ENCODE measurements at places on chromosomes 4 and X. TPM values are rescaled to one million over a fixed set of nuclear protein-coding genes. Genes with fewer than 3 reads are reported as not detected.
A peak's percentile ranks its signal among the peaks of the same experiment; 100 is the strongest.

SPANXN4 gene
- not detected for total RNA-seq

FRMD7 gene
- total RNA-seq, result not detected

STK32B gene
- 13.1 TPM for total RNA-seq

GRCh38 chrX:39261446-39262147 is 460.3 kb downstream of the MID1IP1 start:
- DNase-seq, result peak; percentile 44

DNA sequence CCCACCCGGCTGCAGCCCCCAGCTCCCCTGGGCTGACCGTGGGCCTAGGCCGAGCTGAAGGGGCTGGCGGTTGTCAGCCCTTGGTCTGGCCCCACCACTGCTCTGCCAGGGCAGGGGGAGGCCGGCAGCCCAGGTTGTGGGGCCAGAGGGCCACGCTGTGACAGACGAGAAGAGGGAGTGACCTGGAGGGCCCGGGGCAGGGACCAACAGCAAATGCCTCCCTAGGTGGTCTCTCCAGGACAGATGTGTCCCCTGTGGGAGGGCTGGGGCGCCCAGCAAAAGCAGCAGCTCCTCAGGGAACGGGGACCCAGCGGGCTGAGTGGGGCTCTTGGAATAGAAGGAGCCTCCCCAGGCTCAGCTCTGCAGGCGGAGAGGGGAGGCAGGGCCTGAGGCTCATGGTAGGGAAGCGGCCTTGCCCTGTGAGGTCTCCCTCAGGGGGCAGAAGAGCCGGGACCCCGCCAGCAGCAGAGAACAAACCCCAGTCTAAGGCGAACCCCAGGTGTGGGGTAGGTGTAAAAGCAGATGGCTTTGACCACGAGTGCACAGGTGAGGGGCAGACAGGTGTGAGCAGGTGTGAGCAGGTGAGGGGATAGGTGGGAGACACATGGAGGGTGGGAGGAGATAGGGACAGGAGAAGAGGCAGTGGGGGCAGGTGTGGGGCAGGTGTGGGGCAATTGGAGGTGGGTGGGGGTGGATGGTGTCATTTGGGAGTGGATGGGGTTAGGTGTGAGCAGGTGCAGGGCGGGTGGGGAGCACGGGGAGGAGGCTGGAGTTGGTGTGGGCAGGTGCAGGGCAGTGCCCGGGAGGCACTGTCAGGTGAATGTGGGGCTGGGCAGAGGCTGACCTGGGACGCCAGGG is 34.1 kb upstream of the SPON2 start:
- no peak for DNase-seq

DNA sequence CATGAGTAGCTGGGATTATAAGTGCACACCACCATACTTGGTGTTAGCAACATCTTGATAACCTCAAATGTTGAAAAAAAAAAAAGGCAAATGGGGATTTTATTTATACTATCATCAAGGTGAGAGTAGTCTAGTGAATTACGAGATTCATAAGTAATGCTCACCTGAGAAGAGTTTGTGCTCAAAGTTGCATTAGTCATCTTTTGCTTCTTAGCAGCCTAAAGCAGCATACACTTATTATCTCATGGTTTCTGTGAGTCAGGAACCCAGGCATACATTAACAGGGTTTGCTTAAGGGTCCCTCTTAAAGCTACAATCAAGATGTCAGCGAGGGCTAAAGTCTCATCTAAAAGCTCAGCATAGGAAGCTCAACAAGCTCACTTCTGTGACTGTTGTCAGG is 8.2 kb upstream of the EXOSC9 start:
- DNase-seq, result no peak

GRCh38 chrX:40266490-40267333 is 169.0 kb upstream of the BCOR start:
- peak; percentile 73 for DNase-seq

DNA sequence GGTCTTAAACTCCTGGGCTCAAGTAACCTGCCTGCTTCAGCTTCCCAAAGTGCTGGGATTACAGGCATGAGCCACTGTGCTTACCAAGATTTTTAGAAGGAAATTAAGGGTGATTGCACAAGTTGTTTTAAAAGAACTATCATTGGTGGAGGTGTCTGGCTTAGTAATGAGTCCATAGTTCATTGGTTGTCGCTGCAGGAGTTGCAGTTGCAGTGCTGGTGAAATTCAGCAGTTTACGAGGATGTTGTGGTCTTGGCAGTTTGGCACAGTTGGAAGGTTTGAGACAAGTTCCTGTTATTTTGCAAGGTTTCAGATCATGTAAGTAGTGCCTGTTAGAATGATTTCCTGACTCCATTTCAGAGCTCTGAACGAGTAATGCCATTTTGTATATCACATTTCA is 48.1 kb downstream of the RAB40AL start:
- no peak for DNase-seq

DNA sequence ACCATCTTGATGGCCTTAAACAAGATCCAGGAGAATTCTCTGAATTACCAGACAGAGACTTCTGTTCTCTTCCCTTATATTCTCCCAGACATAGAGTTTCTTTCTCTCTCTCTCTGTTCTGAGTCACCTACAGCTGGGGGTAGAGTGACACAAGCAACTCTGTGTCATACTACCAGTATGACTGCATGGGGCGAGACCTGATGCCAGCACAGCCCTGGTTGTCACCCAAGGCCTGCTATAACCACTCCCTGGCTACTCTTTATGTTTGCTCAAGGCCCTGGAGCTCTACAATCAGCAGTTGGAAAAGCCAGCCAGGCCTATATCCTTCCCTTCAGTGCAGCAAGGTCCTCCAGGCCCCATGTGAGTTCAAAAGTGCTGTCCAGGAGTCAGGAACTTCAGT is 114.2 kb upstream of the TENT5D start:
- DNase-seq, result no peak

DNA sequence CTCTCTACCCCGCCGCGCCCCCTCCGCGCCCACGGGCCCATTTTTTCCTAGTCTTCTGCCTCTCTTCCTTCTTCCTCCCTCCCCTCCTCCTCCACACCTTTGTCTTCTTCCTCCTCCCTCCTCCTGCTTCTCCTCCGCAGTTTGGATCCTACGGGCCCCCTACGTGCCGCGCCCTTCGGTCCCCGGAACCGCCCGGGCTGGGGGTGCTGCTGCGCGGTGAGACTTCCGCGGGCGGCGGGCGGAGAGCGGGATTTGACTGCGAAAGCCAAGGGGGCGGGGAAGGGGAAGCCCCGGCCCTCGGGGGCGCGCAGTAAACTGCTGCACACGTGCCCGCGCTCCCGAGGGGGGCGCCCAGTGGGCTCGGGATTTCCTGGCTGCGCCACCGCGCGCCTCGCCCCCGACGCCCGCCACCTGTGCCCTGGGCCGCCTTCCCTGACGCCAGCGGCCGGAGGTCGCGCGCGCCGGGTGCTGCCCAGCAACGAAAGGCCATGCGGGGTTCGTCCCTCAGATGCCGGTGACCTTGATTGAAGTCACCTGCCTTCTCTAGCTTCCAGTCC is 3.3 kb upstream of the NKX3-2 start:
- DNase-seq, result no peak

DNA sequence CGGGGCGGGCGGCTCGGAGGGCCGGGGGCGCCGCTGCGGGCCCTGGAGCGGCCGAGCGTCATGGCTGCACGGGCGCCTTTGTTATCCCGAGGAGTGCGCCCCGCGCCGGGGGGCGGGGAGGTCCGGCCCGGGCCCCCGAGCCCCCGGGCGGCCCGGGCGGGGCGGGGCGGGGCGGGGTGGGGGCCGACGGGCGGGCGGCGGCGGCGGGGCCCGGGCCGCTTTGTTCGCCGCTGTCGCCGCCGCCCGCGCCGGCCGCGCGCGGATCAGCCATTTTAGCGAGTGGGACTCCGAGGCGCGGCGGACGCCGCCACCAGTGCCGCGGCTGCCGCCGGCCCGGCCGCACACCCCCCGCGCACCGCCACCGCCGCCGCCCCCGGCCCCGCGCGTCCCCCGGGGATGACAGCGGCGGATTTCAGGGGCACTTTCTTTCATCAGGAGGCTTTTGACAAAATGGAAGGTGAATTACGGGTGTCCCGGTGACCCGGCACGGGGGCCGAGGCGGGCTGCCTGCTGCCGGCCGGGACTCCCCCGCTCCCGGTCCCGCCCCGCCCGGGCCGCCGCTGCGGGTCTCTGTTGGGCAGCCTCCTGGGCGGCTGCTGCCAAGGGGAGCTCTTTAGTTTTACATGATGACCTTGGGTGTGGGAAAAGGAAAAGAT is 1.2 kb downstream of the HMGB3 start:
- DNase-seq, result peak; percentile 2

GRCh38 chrX:70405003-70405402 is 18.1 kb upstream of the GDPD2 start:
- no peak for DNase-seq

DNA sequence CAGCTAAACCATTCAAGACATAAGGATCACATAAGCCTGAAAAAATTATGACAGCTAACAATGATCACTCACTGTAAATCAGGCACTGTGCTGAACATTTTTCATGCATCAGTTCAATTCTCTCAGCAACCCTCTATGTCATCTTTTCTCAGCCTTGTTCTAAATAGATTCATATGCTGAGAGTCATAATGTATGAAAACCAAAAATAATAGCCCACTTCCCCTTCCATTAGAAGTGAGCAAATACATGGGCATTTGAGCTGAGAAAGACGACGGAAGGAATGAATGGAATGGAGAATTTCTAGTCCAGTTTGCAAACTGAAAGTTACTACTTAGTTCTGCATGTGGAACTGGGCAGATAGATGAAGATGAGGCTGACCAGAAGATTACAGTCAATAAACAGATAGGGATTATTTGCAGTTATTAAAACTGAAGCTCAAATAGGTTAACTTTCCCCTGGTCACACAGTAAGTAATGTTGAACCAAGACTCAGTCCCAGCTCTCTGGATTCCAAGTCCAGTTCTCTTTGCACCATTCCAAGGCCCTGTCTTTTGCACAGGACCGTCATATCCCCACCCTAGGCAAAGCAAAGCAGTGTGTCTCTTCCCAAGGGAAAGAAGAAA is 1.6 kb upstream of the SH3RF1 start:
- DNase-seq, result no peak

DNA sequence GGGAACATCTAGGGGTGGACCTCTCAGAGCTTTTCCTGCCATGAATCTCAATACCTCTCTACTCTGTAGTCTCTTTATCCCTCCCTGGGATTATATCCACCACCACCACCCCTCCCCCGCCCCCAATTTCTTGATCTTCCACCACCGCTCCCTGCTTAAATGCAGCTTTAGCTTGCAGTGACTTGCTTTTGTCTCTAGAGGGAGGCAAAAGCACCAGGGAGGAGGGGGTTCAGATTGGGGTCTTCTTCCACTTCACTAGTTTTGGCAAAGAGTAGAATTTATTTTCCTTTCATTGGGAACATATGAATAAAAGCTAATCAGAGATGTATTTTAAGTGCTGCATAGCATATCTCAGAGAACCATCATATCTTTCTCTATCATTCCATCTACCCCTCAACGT is 5.5 kb downstream of the ARHGAP36 start:
- no peak for DNase-seq

- peak; percentile 68 for DNase-seq
Measured at GRCh38 chrX:118420462-118420861, 74.6 kb downstream of the WDR44 start.
